Epithelial cell of esophagus (primary cell): ENCODE measurements at places on chromosomes 3 and 15.

- no peak for DNase-seq
Measured at GRCh38 chr3:53126601-53127000, 3.6 kb downstream of the RFT1 start.

DNA sequence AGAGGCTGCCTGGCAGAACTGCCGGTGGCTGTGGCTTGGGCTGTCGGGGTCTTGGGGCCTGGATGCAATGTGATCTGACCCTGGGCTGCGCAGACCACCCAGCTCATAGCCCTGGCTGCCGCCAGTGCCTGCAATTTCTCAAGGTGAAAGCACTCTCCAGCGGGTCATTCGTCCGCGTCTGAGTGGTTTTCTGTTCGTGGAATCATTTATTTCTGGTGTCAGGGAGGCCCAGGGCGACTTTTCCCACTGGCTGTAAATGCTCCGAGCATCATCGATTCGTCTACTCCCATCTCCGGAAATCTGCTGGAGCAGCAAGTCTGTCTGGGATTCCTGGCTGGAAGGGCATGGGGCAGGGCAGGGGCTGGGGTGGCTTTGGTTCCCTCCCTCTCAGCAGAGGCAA, 40.6 kb upstream of the ADPGK start:
- no peak for DNase-seq

DNA sequence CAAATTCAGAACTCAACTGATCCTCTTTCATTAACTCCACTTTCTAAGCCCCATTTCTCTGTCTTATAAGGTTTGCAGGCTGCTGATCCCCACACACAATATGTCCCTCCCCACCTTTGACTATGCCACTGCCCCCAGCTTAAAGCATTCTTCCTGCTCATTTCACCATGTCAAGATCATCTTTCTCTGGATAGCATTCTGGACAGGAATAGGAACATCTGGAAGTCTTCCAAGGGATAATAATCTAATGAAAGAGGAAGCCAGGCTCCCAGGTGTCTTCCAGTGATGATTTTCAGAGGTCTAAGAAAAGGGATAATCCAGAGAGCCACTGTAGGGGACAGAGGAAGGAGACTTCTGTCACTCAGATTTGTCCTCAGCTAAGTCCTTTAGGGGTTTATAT, 54.6 kb upstream of the GALNT15 start:
- no peak for DNase-seq

GRCh38 chr15:69624816-69625215, 172.2 kb downstream of the RPLP1 start:
- no peak for DNase-seq

DNA sequence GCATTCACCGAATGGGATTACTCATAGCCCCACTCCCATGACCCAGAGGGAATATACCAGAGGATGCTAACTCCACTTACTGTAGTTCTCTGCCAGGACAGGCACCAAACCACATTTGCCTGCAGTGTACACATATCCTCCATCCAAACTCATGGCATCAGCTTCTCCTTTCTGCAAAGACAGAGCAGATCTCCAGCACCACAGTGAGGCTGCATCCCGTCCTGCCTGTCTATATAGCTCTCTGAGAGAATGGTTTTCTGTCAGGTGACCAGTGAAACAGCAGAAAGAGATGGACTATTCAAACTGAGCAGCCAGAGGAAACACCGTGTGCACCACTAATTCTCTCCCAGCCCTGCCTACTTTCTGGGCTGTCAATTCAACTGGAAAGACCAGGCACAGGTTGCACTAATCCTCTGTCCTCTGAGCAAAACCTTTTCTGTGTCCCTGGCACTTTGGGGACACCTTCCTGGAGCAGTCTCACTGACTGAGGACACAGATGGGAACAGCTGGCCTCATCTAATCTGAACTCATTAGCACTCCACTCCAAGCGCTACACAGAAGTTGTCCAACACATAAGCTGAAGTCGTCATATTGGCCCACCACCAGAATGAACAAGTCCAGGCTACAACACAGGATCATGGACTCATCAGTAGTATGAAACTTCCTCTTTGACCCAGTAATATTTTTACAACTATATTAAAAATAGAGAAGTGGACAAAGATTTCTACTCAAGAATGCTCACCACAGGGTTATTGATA, 17.3 kb downstream of the LTF start:
- peak; percentile 14 for DNase-seq

DNA sequence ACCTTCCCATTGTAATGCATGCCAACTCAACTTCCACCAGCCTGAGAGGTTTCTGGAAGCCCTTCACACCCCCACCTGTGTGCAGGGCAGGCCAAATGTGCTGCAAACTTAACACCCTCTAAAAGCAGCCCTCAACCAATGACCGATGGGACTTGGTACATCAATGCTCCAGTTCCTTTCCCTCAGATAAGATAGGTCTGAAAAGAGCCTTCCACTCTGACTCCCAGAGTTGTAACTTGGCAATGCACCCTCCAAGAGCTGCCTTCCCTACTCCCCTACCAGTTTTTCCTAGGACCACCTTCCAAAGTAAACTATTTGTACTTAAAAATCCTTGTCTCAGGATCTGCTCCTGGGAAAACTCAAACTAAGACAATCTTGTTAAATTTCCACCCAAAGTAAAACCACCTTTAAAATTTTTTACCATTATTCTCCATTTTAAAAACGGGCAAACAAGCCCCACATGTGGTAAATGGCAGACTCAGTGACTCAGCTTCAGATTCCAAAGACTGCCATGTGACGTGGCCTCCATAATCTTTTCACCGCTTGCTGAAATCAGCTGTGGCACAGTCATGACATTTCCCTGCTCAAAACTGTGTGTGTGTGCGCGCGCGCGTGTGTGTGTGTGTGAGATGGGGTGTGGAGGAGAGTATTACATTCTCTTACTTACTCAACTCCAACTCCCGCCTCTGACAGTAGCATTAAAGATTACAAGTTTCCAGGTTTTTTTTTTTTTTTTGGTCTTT, 17.2 kb downstream of the RASGRP1 start:
- no peak for DNase-seq

GRCh38 chr3:100697723-100698285, 11.5 kb upstream of the TFG start:
- no peak for DNase-seq

DNA sequence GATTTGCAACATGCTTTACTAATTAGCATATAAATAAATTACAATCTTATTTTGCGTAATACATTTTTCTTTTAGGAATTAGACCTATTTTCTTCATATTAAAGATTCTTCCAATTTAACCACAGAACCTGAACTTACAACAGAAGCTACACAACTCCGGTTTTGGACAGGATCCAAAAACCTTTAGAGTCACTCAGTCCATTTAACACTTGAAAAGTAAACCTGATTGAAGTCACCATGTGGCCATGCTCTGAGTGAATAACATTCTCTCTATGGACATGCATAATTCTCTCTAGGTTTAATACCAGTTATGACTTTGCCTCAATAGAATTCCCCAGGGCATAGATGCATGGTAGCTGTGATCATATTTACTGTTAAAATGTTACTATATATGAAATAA, 751.0 kb downstream of the VGLL3 start:
- no peak for DNase-seq

GRCh38 chr3:170814822-170815221, 55.2 kb downstream of the RPL22L1 start:
- no peak for DNase-seq

DNA sequence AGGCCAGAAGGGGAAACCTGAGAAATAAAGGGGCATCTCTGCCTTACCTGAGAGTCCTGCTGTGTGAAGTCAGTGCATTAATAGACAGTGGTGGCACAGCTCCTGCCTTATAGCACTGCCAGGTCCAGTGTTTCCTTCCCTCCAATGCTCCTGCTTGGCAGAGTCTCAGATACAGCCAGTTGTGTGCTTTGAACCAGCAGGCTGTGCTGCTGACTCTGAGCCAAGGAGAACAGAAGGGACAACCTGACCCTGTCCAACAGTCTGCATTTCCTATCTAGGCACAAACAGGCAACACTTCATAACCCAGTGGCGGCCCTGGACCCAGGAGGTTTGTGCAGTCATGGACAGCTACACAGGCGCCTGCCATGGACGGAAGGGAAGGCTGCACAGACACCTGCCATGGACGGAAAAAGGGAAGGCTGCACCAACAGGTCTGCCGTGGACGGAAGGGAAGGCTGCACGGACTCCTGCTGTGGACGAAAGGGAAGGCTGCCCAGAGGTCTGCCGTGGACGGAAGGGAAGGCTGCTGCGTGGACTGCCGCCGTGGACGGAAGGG, 33.9 kb upstream of the PLXNA1 start:
- DNase-seq = no peak

GRCh38 chr15:101537483-101538080, 48.1 kb upstream of the PCSK6 start:
- DNase-seq = no peak

DNA sequence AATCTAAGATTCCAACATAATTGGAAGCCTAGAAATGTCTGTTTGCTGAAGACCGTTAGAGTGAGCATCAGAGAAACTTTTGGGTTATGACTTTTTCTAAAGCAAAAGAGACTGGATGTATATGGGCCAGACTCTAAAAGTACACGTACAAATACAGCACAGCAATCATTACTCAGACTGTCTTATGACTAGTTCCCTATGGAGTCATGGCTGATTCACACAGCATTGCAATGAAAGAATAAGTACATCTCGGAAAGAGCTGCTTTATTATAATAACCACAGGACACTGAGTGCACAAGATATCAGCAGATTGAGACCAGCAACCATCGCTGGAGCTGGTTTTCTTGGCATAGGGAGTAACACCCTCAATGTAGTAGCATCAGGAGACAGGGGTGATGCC, 618.6 kb downstream of the NLGN1 start:
- DNase-seq = peak; percentile 83

DNA sequence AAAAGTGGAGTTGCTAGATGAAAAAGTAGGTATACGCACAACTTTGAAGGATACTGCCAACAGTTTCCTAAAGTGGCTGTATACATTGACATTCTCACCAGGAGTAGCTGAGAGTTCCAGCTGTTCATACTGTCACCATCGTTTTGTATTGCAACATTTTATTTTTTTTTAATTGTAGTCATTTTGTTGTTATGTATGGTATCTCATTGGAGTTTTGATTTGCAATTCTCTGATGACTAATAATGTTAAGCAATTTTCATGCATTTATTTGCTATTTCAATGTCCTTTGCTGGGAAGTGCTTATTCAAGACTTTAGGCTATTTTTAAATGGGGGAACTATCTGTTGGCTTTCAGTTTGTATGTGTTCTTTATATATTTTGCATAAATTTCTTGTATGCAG, 185.1 kb upstream of the TGFBR2 start:
- DNase-seq = peak; percentile 80

DNA sequence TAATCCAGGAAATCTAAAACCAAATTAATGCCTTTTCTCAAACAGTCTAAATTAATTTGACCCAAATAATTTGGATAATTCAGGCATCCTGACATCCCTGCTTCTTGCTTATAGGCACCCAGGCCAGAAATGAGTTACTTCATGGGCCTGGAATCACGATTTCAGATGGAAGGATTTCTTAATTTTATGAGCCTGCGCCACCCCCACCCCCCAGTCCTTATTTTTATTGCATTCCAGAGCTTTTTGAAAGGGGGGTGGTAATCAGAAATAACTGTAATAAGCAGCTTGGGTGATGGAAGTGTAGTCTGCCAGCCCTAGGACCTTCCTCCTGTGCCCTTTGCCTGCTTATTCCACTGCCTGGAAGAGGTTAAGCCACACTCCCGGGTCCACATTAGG, 1.3 kb downstream of the AP2M1 start:
- DNase-seq = no peak

DNA sequence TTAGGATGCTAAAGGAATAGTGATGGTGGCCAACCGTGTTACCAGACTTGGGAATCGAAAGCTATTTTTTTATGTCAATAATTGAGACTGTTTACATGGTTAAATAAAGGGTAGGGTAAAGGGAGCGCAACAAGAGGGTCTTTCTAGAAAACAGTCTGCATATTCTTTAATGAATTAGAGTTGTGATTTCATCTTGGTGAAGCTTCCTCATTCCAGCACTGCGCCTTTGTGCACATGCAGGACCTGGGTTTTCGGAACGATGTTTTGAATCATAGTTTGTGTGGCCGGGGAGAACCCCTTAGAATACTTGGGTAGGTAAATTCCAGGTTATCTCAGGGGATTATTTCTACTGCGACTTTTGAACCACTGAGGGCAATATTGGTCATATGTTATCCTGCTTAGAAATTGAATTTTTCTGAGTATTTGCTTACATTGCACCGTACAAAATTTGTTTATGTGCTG, 1.3 kb downstream of the PIK3CA start:
- DNase-seq = peak; percentile 60

GRCh38 chr15:60407415-60407805, 9.6 kb upstream of the ANXA2 start:
- peak; percentile 81 for DNase-seq

GRCh38 chr15:67792250-67792942, 32.9 kb upstream of the SKOR1 start:
- DNase-seq = no peak

- DNase-seq = no peak
Measured at GRCh38 chr3:111751961-111752360, 107.1 kb upstream of the PHLDB2 start.

DNA sequence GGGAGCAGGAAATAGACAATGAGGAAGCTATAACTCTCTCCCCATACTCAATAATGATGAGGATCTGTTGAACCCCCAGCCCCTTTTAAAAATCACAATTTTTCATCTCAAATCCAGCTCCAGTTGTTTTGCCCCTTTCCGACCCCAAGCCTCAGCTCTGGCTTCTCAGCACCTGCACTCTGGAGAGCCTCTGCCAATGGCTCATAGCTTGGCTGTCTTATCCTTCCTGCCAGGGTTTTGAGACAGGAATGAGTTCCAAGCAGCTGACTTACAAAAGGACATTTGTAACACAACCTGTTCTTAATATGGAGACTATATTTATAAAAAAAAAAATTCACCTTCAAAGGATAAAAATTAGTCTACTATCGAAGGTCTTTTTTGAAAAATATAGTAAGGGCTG, 105.9 kb upstream of the NEDD4 start:
- DNase-seq = no peak

DNA sequence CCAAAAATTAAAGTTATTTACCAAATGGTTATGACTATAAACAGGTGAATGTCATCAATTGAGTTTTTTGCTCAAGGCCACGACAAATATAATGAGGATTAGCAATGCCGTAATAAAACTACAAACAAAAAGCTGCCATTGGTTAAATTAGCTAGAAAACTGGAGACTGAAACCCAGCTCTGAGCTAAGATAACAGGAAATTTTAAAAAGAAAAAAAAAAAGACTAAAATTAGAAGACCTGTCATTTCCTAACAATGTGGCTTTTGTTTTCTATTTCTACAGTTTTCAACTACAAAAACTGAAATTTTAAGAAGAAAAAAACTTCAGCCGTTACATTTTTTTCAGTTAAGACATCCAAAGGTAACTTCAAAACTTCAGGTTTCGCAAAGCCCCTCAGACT, 9.7 kb downstream of the SLC12A6 start:
- DNase-seq = no peak

GRCh38 chr15:74580538-74581350, 34.9 kb upstream of the CLK3 start:
- DNase-seq = peak; percentile 65

DNA sequence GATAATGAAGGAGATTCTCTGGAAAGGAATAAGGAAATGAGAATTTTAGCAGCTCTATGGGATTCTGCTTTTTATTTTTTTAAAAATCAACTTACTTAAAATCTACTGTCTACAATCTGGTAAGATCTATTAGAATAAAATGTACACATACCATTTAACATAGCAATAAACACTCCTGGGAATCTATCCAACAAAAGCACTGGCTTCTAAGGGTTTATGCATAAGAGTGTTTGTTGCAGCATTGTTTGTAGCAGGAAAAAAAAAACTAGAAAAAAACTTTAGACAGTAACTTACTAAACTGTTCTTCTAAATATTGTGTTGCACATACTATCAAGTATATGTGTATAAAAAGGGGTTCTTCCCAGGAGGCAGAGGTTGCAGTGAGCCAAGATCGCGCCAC, 15.7 kb upstream of the RBP1 start:
- DNase-seq = no peak

- DNase-seq = no peak
Measured at GRCh38 chr3:25665315-25666280, 891 bp upstream of the TOP2B start.
